ENCODE measurements at places on chromosomes 12 and 14.

GRCh38 chr12:73274976-73275375, 1002.8 kb downstream of the TRHDE start:
- DNase-seq: no peak

DNA sequence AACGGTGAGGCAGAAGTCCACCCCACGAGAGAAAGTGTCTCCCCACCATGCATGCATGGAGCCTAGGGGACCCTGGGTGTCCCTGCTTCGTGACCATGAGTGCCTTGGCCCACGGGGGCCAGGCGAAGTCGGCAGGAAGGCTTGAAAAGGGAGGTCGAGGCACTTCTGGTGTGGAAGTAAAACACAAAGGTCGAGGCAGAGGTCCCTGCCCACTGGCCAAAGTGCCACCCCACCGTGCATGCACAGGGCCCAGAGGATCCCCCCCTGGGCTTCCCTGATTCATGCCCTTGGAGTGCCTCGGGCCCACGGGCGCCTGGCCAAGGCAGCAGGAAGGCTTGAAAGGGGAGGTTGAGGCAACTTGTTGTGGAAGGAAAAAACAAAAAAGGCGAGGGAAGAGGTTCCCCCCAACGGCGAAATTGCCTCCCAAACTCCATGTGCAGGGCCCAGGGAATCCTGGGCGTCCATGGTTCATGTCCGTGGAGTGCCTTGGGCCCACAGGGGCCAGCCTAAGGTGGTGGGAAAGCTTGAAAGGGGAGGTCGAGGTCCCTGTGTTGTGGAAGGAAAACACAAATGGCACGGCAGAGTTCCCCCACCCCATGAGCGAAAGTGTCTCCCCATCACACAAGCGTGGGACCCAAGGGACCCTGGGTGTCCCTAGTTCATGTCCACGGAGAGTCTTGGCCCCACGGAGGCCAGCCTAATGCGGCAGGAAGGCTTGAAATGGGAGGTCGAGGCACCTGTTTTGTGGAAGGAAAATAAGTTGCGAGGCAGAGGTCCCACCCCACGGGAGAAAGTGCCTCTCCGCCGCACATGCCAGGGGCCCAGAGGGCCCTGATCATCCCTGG, 372.1 kb downstream of the ALG10 start:
- no peak for DNase-seq

DNA sequence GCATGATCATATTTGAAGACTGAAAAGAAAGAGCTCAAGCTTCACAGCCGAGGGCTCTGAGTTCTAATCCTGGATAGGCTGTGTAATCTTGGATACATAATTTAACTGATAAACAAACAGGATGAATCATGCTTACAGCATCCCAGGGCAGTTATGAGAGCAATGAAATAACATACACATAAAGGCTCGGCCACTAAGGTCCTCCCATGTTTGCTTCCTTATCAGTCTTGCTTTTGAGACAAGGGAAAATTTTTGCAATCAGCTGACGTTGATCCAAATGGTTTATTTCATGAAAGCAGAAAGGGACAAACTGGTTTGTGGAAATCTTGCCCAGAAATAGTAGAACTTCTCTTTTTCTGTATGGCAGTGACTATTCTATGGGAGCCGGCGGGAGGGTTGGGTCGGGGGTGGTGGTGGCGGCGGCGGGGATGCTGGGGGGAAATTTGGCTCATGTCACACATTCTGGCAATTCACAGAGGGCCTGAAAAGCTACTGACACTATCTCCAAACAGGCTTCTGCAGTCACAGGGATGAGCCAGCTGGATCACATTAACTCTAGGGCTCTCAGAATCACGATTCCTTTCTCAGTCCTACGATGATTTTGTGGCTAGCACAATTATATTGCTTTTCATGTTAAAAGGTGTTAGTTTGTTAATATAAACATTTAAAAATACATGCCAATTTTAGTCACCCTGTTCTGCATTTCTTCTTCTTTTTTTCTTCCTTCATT, 124.5 kb downstream of the SLC8A3 start:
- no peak for DNase-seq

- DNase-seq: no peak
These were observed 138.4 kb downstream of the STXBP6 start for GRCh38 chr14:24911324-24912109.

DNA sequence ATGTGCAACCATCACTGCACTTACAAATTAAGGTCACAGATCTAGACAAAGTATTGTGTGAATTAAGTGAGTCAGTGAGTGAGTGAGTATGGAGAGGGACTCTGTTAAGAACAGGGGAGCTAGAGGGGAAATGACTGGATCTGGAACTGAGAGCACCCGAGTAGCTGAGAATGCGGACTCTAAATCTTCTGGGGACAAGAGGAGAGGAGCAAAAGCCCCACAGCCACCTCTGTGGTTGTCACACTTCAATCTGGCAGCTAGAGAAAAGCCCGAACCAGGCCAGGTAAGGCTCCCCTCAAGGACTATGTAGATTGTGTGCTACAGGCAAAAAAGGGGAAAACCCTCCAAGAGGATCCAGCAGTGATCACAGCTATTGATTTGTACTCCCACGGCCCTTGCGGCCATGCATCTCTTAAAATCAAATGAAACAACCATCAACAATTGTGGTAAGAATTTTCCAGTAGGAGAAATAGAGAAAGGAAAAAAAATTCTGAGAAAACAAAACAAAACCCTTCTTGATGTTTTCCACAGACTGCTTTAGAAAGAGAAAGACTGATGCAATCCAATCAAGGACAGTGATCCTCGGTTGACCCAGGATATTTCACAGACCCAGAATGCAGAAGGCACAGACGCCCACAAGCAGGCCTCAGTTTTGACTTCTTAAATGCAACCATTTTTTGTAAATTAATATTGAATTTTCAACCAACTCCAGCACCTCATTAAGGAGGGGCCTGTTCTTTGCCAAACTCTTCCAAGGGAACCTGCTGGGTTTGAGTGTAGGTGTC, 109.6 kb downstream of the SLC38A6 start:
- DNase-seq: no peak

DNA sequence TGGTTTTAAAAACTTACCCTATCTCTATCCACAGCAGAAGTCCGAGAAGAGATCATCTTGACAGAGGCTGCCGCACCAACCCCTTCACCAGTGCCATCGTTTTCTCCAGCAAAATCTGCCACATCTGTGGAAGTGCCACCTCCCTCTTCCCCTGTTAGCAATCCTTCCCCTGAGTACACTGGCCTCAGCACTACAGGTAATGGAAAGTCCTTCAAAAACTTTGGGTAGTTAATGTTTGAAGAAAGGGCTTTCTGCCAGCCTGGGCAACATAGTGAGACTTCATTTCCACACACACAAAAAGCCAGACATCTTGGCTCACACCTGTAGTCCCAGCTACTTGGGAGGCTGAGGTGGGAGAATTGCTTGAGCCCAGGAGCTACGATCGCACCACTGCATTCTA, 41.6 kb upstream of the RIC8B start:
- no peak for DNase-seq

GRCh38 chr14:68335312-68335711, 457.6 kb downstream of the ZFP36L1 start:
- DNase-seq: no peak

DNA sequence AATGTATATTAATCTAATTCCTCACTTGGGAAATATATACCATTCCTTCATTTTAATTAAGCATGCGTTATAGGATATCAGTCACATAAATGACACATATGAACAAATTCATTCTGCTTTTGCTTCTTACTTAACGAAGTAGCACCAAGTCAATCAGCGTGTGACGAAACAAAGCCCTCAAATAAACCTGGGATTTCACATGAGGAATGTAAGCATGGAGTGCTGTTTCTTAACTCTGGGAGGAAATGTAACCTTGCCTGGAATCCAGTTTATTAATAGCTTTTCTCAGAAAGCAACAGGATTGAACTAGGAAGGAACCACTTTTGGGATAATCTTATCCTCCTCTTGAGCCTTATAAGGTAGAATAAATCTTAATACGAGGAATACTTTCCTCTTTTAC, 72.0 kb downstream of the NIN start:
- DNase-seq: no peak

GRCh38 chr14:34060651-34060999, 109.8 kb upstream of the EGLN3 start:
- no peak for DNase-seq

GRCh38 chr12:2610358-2610757, 184.4 kb upstream of the FKBP4 start:
- DNase-seq: no peak

GRCh38 chr12:96392397-96392796, 7.8 kb downstream of the CDK17 start:
- DNase-seq: no peak

DNA sequence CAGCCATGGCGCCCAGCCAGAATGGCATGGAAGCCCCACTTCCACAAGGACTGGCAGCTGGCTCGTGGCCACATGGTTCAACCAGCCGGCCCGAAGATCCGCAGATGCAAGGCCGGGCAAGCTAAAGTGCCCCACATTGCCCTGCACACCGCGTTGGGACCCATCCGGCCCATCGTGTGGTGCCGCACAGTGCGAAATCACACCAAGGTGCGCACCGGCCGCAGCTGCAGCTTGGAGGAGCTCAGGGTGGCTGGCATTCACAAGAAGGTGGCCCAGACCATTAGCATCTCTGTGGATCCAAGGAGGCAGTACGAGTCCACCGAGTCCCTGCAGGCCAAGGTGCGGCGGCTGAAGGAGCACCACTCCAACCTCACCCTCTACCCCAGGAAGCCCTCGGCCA, 15.9 kb downstream of the CDC42BPB start:
- no peak for DNase-seq

GRCh38 chr14:103057372-103058163, at the start of gene CDC42BPB:
TSS of gene CDC42BPB (minus strand) at chr14:103057549. CDS start at chr14:103057173, 376 bp downstream.
- DNase-seq: peak; percentile 83

- no peak for DNase-seq
These were observed 3.2 kb upstream of the GSC start for GRCh38 chr14:94773061-94773648.

- DNase-seq: peak; percentile 74
These were observed at the start of gene HEBP1 for GRCh38 chr12:12999959-13000615. TSS of gene HEBP1 (minus strand) at chr12:13000265. CDS start at chr12:13000114, 151 bp downstream.
